ENCODE measurements at places on chromosomes 7 and 10.

DNA sequence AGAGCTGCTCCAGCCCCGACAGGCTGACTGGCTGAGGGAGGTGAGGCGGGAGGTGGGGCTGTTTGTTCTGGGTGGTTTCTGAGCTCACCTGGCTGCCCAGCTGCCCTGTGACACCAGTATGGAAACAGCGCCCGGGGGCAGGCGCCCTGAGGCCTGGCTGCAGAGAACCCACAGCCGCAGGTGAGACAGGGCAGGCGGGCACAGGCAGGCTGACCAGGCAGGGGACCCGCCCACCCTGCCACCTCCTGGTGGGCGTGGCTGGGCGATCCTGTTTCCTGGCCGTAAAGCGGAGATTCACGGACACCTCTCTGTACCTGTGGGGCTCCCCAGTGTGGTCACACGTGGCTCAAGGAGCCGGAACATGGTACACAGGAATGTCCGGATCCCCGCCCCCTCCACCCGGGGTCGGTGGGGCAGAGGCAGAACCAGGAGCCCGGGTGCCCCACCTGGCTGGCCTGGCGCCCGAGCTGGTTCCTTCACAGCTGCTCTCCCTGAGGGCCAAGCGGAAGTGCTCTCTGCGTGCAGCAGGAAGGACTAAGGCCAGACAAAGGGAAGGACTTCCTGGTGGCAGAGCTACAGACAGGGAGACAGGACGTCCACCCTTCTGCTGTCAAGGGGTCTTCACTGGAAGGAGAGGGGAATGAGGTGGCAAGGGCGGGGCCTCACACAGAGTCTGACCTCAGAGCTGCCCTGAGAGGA is 3.9 kb downstream of the MICALL2 start:
- DNase-seq, result no peak

DNA sequence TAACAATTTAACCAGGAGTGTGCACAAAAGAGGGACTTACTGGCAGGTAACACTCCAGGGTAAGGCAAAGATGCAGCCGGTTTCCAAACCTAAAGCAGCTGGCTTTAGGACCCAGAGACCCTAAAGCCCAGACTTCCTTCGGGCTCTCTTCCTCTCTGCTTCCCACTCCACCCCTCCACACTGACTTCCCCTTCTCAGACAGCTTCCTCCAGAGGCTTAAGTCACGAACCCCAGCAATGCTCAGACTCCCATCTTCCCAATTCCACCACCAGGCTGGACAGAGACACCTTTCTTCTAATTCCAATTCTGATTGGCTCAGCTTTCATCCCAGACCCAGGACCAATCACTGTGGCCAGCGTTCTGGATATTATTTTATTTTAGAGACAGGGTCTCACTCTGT is 24.8 kb downstream of the STYXL1 start:
- no peak for DNase-seq

GRCh38 chr10:34319197-34319846 is 495.8 kb downstream of the PARD3 start:
- peak; percentile 96 for DNase-seq

- no peak for DNase-seq
These were observed 554.9 kb upstream of the GALNT17 start for GRCh38 chr7:70577078-70577477.

GRCh38 chr10:14156104-14156503 is 174.6 kb downstream of the FRMD4A start:
- DNase-seq, result no peak

GRCh38 chr7:27605283-27605682 is 57.4 kb downstream of the HIBADH start:
- no peak for DNase-seq

GRCh38 chr7:70432567-70433001 is 699.4 kb upstream of the GALNT17 start:
- no peak for DNase-seq

- no peak for DNase-seq
These were observed 6.7 kb downstream of the NPSR1 start for GRCh38 chr7:34664755-34665154.

- DNase-seq, result peak; percentile 81
These were observed 42.2 kb downstream of the ACSM6 start for GRCh38 chr10:95236068-95236903.

DNA sequence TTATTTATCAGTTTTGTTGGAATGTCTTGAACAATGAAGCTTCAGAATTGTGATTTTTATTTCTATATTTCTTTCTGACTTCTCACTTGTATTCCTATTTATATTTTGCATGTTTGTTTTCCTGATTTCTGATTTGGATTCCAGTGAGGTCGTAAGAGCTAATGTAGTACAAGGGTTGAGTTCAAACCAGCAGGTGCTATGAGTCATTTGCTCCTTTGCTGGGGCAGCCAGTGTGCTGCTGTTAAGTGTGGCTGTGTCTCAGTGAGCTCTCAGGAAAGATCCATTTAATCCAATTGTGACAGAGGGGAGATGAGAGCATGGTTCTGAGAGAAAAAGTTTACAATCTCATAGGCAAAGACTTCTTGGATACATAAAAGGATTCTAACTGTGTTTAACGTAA is 48.6 kb downstream of the MCU start:
- DNase-seq, result no peak

GRCh38 chr10:12835709-12836108 is 165.8 kb downstream of the CCDC3 start:
- DNase-seq, result peak; percentile 56

- no peak for DNase-seq
These were observed 665.3 kb upstream of the IGFBP3 start for GRCh38 chr7:46586406-46586805.

DNA sequence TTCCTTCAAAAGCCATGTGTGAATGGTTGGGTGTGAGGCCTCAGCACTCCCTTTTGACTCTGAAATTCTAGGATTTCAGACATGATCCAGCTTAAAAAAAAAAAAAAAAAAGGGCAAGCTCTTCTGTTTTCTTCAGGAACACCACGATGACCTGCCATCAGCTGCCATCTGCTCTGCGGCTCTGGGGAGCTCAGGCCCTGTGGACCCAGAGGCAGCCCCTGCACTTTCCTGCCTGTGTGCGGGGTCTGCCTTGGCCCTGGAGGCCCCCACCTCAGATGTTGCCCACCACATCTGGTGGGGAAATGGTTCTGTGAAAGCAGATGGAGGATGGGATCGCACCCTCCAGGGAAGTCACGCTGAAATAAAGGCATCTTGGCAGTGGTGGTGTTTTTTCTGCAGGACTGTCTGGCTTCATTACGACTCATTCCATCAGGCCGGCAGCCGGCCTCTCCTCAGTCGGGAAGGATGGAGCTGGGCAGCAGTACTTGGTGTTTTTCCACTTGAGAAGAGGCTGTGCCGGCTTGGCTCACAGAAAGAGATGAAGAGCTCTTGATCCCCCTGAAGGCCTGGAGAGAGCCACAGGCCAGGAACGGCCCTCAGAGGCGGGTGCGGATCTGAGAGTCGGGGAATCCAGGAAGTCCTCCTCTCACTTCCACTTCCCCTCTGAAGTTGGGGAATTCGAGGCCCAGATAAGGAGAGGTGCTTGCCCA is 66.1 kb upstream of the AQP1 start:
- peak; percentile 51 for DNase-seq

- no peak for DNase-seq
These were observed 34.1 kb downstream of the HIF1AN start for GRCh38 chr10:100569687-100570481.

DNA sequence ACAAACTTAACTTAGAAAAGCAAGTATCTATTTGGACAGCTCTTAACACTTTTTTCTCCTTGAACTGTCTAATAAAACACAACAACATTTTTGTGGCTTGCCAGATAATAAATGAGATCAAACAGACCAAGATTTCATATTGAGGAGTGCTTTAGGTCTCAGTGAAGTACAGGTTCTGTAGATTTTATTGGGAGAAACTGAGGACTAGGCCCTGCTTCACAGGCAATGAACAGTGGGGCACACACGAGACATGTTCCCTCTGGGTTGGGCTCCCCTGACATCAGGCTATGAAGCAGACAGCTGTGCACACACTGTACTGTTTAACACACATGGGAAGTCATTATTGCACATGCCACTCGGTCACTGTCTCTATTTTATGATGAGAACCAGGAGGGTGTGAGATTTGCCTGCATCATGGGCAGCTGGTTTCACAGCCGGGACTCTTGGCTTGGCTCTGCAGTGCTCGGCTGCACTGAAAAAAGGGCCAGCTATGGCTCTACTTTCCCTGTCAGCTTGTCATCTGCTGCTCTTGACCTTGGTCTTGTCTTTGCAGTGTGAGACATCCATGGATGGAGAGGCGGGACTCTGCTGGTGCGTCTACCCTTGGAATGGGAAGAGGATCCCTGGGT is 4.2 kb downstream of the IGFBP1 start:
- no peak for DNase-seq

DNA sequence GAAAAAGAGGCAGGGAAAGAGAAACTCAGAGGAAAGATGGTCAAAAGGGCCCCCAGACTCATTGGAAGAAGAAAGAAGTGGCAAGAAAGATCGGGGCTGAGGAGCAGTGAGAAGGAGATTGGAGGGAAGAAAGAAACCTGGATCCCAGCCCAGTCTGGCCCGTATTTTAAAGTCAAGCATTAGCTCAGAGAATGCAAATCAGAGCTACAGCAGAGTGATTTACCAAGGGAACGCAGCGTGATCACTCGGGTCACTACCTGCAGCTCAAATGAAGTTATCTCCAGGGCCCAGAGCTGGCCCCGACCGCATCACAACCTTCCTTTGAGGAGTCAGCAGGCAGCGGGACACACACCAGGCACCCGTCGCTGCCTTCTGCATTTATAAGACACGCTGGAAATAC is 72.8 kb downstream of the CARD11 start:
- DNase-seq, result no peak

- no peak for DNase-seq
These were observed 158.0 kb downstream of the C7orf25 start for GRCh38 chr7:42753811-42754363.

GRCh38 chr10:72659694-72660093 is 32.2 kb upstream of the MCU start:
- DNase-seq, result no peak

DNA sequence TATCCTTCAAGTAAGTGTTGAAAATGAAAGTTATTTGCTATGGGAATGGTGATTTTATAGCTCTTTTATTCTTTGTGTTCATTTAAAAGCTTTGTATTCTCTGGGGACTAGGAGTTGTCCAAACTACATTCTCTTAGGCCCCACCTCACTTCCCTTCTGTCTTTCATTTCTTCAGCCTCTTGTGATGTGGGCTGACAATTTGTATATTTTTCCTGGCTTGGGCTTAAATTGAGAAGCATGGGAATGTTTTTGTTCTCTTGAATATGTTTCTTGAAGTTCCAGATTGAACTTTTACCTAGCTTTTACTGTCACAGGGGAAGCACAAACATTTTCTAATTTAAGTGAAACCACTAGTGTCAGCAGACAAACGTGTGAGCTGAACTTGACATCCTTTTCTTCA is 27.9 kb downstream of the BBS9 start:
- DNase-seq, result peak; percentile 19

GRCh38 chr10:33556620-33557019 is 222.2 kb upstream of the NRP1 start:
- no peak for DNase-seq

- peak; percentile 31 for DNase-seq
These were observed 11.0 kb downstream of the STMP1 start for GRCh38 chr7:135673360-135673706.

DNA sequence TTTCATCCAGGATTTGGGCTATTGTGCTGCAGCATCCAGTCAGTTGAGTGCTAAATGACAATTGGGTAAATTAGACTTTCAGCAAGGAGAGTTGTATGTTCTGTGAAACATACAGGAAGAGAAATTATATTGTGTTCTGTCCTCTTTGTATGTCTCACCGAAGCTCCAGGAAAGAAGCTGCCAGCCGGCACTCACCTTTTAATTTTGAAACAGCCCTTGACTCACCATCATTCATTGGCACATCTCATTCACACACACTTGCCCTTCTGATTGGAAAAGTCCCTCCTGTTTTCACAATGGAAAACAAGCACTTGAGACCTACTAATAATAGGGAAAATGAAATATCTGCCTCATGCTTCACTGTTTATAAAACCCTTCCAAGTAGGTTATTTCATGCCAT is 495.6 kb downstream of the RPS24 start:
- no peak for DNase-seq

- no peak for DNase-seq
These were observed 117.9 kb upstream of the DLX6 start for GRCh38 chr7:96887426-96887825.

DNA sequence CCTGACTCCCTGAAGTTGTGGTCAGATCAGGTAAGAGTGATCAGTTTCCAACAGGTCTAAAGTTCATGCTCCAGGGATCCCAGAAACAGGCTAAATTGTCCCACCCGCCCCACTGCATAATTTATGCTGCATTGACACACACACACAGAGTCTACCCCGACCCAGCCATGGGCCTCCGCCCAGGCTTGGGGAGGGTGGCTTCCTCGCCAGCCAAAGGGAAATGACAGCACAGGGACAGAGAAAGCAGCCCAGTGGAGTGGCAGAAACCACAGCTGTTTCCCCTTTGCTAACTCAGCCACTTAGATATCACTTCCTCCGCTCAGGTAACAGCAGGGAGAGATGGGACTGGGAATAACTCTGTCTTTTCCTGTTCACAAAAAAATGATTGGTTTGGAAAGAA is 9.4 kb downstream of the SH3PXD2A start:
- no peak for DNase-seq

DNA sequence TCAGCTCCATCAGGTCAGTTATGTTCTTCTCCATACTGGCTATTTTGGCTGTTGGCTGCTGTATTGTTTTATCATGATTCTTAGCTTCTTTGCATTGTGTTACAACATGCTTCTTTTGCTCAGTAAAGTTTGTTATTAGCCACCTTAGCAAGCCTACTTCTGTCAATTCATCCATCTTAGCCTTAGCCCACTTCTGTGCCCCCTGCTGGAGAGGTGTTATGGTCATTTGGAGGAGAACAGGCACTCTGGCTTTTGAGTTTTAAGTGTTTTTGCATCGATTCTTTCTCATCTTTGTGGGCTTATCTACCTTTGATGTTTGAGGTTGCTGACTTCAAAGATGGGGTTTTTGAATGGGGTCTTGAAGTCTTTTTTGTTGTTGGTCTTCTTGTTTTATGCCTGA is 204.6 kb upstream of the FOXP2 start:
- no peak for DNase-seq

DNA sequence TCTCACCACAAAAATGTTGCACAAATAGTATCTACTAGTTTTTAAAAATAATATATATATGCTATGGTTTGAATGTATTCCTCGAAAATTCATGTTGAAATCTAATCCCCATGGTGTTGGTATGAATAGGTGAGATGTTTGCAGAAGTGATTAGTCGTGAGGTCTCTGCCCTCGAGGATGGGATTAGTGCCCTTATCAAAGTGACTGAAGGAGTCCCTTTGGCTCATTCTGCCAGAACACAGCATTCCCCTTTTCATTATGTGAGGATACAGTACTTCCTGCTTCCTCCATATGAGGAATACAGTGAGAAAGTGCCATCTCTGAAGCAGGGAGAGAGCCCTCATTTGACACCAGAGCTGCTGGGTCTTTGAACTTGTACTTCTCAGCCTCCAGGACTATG is 777.5 kb upstream of the LRRTM3 start:
- no peak for DNase-seq

DNA sequence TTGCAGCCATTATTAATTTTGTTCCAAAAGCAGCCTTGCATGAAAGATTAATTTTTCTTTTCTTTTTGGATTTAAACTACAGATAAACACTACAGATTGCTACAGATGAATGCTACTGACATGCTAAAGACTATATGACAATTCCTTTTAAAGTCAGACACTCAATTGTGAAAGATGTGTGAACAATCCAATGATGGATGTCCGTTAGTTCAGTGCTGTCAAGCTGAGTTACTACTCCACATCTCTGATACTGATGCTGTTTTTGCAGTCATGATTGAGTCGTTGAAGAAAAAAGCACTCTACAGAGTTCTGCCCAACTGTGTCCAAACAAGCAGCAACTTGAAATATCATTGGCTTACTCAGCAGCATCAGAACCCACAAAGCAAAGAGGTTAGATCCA is 146.8 kb downstream of the OTUD1 start:
- DNase-seq, result no peak

- DNase-seq, result no peak
These were observed 40.4 kb downstream of the ICA1 start for GRCh38 chr7:8221567-8221966.
